Activated naive CD8-positive, alpha-beta T cell treated with anti-CD3 and anti-CD28 coated beads, Interleukin-2, amount 10 ng/mL, durations not matched to agents 7 days and 5 days (primary cell): ENCODE measurements at places on chromosomes 3 and 15.

DNA sequence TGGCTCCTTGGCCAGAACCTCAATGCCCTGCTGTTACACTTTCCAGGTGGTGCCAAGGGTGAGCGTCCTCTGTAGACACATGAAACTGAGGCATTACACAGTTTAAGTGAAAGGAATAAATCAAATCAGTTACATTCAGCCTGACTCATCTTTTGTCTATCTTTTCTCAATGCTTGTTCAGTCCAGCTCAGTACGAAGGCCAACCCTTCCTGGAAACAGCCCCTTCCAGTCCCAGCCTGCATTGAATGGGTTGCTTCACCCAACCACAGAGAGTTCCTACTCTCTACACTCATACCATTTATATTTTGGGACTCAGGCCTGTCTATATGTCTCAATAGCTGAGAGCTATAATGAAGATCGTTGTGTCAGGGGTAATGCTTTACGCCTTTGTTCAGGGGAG lies 363.6 kb downstream of the RORA start:
- no peak for DNase-seq

DNA sequence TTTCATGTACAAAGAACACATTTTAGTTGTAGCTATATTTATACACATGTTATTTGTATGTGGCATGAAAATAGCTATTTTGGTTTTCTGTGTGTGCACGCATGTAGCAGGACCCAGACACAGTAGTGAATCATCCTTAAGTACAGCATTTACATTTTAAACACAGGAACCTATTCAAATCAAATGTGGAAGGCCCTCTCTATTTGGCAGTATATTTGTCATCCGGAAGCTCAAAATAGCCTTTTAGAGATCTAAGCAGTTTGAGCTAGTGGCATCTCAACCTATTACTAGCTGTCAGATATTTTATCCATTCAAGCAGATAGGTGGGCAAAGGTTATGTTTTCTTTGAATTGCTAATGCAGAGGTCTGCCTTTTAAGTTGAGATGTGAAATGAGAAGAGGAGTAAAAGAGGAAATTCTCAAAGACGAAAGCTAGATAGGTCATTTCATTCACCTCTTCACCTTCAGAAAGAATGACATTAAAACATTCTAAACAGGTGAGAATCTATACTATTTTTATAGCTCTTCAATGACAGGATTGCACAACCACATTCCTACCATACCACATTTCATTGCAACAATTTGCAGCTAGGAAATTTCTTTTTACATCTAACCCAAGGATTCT lies 46.3 kb upstream of the TIPARP start:
- DNase-seq, result no peak

DNA sequence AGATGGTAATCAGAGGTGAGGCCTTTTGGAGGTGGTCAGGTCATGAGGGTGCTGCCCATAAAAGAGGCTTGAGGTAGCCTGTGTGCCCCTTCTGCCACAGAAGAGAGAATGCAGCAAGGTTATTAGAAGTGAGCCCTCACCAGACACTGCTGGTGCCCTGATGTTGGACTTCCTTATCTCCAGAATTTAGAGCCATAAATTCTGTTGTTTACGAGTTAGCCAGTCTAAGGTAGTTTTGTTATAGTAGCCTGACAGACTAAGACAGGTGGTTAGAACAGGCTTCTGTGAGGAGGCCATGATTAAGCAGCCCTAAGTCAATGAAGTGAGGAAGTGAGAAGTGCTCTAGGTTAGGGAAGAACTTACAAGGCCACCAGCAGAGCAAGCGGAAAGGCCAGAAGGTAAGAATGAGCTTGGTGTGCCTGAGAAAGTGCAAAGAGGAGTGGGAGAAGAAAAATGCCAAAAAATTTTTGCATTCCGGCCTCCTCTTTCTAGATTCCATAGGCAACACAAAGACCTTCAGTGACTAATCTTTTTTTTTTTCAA lies 44.2 kb upstream of the STT3B start:
- no peak for DNase-seq

DNA sequence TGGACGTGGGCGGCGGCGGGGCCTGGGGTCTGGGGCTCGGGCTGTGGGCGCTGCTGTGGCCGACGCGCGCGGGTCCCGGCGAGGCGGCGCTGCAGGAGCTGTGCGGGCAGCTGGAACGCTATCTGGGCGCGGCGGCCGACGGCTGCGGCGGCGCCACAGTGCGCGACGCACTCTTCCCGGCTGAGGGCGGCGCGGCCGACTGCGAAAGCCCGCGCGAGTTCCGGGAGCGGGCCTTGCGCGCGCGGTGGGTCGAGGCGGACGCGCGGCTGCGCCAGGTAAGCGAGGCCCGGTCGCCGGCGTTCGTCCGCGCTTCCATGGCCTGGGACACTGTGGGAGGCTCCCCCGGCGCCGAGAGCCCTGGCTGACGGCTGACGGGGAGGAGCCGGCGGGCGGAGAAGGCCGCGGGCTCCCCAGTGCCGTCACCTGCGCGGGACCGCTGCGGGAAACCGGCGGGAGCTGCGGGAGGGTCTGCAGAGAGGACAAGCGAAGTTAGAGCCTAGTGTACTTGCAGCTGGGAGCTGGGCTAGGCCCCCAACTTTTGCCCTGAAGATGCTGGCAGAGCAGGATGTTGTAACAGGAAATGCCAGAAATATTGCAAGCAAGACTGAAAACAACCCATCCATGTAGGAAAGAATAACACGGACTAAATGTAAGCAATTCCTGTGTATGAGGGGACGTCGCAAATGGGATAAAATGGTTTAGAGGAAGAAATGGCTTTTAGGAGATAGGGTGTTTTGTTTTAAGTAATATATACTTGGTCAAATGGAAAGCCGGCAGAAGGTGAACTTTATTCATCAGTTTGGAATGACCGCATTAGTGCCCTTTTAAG lies 847 bp downstream of the WHAMM start:
- peak; percentile 74 for DNase-seq

GRCh38 chr3:151871639-151872468 lies 1.6 kb upstream of the SUCNR1 start:
- DNase-seq, result no peak

DNA sequence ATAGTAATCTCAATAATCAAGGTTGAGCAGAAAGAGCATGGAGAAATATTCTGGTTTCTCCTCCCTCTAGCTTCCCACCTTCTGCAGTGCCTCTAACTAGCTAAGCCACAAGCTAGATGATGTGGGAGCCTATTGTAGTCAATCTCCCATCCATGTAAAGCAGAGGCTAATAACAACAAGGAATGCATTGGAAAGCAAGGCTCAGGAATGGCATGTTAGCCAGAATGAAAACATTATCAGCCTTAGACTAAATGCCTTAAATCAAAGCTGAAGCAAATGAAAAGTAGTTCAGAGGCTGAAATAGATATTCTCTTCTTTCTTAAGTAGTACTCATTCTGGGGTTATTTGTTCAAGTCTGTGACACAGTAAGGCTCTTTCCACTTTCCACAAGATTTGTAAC lies 350.3 kb upstream of the DPPA4 start:
- no peak for DNase-seq

DNA sequence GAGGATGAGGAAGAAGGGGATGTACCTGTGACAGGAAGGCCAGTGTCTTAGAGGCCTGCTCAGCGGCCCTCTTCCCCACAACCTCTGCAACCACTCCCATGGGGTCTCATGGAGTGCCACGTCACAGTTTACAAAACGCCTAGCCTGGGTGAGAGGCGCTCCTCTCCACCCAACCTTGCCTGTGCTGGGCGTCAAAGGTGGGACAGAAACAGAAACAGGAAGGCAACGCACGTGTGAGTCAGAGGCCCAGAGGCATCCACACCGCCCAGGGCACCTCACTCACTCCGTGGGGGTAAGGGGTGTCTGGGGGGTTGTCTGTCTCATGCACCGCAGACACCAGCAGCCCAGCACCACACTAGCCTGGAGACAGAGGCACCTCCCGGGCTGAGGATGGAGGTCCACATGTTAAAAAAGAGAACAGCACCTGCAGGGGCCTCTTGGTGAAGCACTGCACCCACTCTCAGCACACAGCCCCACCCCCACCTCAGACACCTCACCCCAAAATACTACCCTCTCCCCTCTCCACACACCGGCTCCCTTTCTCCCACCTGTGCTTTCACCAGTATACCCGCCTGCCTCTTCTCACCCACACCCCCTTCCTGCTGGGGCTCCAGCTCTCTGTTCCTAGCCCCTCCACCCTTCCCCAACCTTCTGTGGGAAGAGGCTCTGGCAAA lies 4.7 kb upstream of the CALML4 start:
- DNase-seq, result no peak

- no peak for DNase-seq
Measured at GRCh38 chr3:71102111-71102983, 481.2 kb downstream of the FOXP1 start.

DNA sequence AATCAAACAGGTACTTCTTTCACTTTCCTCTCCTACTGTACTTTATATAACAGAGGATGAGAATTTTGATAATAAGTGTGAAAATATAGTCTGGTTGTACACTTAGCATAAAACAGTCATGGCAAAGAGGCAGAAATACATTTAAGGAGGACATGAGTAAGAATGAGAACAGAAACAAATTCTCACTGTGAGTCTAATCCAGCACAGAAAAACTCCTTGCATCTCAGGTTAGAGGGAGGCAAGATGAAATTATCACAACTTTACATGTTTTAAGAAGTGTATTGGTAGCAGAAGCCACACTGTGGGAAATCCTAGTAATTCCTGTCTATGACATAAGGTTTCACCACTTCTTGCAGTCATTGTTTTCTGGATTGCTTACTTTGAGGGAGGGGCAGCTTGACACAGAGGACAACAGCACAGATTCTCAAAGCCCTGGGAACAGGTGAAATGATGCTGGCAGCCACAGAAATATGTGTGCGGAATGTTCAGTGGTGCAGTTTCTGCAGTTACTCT lies 733.6 kb upstream of the GBE1 start:
- no peak for DNase-seq

DNA sequence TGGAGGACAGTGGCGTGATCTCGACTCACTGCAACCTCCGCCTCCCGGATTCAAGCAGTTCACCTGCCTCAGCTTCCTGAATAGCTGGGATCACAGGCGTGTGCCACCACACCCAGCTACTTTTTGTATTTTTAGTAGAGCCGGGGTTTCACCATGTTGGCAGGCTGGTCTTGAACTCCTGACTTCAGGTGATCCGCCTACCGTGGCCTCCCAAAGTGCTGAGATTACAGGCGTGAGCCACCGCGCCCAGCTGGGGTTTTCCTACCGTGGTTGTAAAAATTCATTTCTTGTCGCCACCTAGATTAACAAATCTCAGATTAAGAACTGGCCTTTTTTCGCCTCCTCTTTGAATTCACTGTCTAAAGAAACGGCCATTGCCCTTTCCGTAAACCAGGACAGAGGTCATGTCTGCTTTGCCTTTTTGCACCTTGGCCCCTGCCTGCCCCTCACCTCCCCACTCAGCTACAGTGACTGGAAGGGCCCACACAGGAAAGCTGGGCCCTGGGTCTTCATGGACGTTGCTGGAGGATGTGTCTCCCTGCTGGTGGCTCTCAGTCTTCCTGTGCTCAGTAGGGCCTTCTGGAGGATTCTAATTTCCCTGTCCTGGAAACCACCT lies 17.2 kb downstream of the ZNF710 start:
- peak; percentile 18 for DNase-seq

DNA sequence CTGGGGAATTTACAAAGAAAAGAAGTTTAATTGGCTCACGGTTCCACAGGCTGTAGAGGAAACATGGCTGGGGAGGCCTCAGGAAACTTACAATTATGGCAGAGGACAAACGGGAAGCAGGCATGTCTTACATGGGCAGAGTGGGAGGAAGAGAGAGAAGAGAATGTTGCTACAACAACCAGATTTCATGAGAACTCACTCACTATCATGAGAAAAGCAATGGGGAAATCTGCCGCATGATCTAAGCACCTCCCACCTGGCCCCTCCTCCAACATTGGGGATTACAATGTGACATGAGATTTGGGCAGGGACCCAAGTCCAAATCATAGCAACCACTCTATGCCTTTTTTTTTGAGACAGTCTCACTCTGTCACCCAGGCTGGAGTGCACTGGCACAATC lies 28.8 kb downstream of the PCNP start:
- no peak for DNase-seq

DNA sequence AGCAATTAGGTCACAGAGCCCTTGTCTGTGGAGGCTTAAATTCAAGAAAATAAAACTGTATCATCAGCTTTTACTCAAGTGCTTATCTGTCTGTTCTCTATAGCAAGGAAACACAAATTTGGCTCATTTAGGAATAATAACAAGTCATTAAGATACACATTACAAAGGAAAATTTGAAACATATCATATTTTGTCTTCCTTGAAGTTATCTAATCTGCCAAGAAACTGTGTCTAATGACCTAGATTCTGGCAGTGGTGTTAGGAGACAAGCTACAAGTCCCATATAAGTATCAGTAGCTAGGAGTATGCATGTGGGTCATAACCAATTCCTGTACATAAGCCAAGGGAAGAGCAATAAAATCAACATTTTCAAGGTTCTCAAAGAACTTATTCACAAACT lies 108.2 kb upstream of the SETMAR start:
- DNase-seq, result no peak

DNA sequence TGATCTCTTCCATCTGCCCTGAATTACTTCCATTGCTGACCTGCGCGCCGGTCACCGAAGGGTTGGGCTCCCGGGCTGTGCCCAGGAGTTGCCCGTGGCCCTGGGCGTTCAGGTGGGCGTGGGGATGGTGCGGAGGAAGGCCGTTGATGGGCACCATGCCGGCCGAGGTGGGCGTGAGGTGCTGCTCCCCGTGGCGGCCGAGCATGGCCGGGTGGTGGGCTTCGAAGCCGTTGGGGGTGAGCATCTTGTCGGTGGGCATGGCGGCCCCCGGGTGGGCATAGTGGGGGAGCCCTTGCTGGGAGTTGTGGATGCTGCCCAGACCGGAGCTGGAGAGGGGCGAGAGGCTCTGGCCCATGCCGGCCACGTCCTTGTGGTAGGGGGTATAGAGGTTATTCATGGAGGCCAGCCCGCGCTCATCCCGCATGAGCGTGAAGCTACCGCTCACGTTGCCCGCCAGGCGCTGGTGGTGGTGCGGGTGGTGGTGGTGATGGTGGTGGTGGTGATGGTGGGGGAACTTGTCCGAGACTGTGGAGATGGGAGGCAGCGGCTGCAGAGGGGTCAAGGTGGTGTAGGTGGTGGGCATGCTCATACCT lies 1.0 kb downstream of the ONECUT1 start:
- no peak for DNase-seq

GRCh38 chr3:187130346-187131066 lies 8.8 kb downstream of the RPL39L start:
- no peak for DNase-seq

- DNase-seq, result no peak
Measured at GRCh38 chr15:77069521-77070121, 1.3 kb downstream of the TSPAN3 start.

- DNase-seq, result no peak
Measured at GRCh38 chr3:99579246-99579645, 59.1 kb upstream of the COL8A1 start.

- no peak for DNase-seq
Measured at GRCh38 chr3:140972833-140973232, 31.2 kb downstream of the SLC25A36 start.
